CD14-positive monocyte (primary cell): ENCODE measurements at places on chromosomes 4 and X.

GRCh38 chr4:96003951-96004740 lies 164.3 kb downstream of the PDHA2 start:
- H3K4me3 ChIP-seq: no peak overlapping the region
- DNase-seq: no peak
- H3K27me3 ChIP-seq: no peaks in the 10 kb centered on the region
- H3K4me1 ChIP-seq: no peaks in the 10 kb centered on the region
- H3K36me3 ChIP-seq: no peaks in the 10 kb centered on the region

- no peak overlapping the region for H3K27ac ChIP-seq
- H3K4me1 ChIP-seq: no peaks in the 10 kb centered on the region
- no peaks in the 10 kb centered on the region for H3K36me3 ChIP-seq
These were observed 164.0 kb upstream of the MBNL3 start for GRCh38 chrX:132652871-132653270.

DNA sequence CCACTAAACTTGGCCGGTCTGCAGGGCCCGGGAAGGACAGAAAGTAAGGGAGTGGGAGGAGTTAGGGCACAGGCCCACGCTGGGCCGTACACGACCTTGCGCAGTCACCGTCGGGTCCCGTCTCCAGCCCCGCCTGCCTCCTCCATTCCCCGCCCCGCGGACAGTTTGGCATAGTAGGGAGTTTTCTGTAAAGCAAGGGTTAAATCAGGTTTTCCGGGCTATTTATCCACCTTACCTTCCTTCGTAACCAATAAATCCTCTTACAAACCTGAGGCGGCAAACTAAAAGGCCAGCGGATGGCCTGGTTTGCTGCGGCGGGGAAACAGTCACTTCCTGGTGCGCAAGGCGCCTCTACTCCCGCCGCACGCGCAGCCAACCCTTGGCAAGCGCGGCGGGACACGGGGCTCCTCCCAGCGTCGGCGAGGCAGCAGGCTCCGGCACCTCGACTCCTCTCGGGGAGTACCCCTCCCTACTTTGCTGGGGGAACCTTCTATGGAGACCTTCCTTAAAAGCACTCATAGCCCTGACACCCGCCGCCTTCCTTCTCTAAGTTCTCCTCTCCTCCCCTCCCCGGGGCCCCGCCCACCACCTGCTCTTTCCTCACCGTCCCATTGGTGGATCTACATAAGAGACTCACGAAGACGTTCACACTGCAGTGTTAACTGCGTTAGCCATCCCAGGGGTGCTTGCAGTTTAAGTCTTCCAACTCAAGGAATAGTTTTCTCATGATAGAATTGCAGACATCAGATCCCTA lies at the start of gene TRMT2B:
Gene TRMT2B, minus strand, starts transcription at position 563 of the 754 bp plus-strand sequence. CDS start 9,822 bp downstream, outside the sequence.
- H3K4me3 ChIP-seq: peak within 1 kb of the TSS; percentile 66
- H3K4me1 ChIP-seq: peaks cover 8% of the 10 kb centered on the region
- H3K27ac ChIP-seq: peak within 1 kb of the TSS; percentile 92
- H3K36me3 ChIP-seq: no peaks in the 10 kb centered on the region
- no peaks in the 10 kb centered on the region for H3K27me3 ChIP-seq
- peak; percentile 64 for DNase-seq

DNA sequence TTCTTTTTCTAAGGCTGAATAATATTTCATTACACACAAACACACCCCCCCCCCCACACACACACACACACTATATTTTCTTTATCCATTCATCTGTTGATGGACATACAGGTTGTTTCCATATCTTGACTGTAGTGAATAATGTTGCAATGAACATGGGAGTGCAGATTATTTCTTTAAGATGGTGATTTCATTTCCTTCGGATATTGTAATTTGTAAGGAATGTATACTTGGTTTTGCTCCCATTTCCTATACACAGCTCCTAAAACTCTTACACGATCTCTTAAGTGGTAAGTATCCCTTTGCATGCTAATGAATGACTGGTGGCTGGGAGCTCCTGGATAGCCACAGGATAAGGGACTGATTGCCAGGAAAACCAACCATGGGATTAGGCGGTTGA lies 14.7 kb upstream of the RBMXL3 start:
- no peak for DNase-seq
- H3K27ac ChIP-seq: no peak overlapping the region
- no peaks in the 10 kb centered on the region for H3K36me3 ChIP-seq
- H3K4me3 ChIP-seq: no peak overlapping the region
- H3K4me1 ChIP-seq: no peaks in the 10 kb centered on the region

- no peak overlapping the region for H3K4me3 ChIP-seq
- no peaks in the 10 kb centered on the region for H3K36me3 ChIP-seq
- no peak for DNase-seq
- no peak overlapping the region for H3K27ac ChIP-seq
These were observed 1.6 kb upstream of the REELD1 start for GRCh38 chr4:146212781-146213180.

DNA sequence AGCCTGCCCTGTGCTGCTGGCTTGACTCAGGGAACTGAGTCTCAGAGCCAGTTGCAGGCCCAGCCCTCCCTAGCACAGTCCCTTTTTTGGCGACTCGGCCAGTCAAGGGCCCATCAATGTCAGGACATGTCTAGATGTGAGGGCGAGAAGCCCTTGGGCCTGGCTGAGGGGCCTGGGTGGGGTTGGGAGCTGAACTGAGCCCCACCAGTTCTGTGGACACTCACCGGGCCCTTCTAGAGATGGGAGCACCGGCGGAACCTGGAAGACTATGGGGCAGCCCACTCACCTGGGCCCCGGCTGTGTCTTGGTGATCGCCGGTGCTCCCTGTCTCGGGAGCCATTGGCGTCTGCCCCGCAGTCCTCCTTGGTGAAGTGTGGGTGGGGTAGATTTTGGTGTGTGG lies 245.9 kb downstream of the AFAP1 start:
- no peak overlapping the region for H3K4me3 ChIP-seq
- no peak overlapping the region for H3K27ac ChIP-seq
- no peaks in the 10 kb centered on the region for H3K27me3 ChIP-seq
- DNase-seq: no peak

DNA sequence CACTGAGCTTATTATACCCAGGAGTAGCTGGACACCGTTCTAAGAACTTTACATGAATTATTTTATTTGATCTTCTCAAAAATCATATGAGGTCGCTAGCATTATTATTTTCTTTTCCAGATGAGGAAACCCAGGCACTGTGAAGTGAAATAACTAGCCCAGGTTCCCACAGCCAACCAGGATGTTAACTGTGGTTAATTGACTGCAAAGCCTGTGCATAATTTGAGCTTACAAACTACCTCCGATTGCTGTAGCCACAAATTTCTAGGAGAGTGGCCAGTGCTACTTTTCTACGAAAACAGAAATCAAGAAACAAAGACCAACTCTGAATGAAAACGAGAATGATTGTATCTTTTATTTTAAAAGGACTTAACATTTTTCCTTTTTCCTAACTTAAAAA lies 27.2 kb downstream of the SPRY1 start:
- DNase-seq: no peak
- no peaks in the 10 kb centered on the region for H3K36me3 ChIP-seq
- no peak overlapping the region for H3K4me3 ChIP-seq
- peaks cover 20% of the 10 kb centered on the region for H3K4me1 ChIP-seq

GRCh38 chrX:112761242-112762207 lies 79.1 kb downstream of the AMOT start:
- H3K27me3 ChIP-seq: no peaks in the 10 kb centered on the region
- H3K4me3 ChIP-seq: no peak overlapping the region
- peak; percentile 24 for DNase-seq
- no peak overlapping the region for H3K27ac ChIP-seq
- no peaks in the 10 kb centered on the region for H3K36me3 ChIP-seq

DNA sequence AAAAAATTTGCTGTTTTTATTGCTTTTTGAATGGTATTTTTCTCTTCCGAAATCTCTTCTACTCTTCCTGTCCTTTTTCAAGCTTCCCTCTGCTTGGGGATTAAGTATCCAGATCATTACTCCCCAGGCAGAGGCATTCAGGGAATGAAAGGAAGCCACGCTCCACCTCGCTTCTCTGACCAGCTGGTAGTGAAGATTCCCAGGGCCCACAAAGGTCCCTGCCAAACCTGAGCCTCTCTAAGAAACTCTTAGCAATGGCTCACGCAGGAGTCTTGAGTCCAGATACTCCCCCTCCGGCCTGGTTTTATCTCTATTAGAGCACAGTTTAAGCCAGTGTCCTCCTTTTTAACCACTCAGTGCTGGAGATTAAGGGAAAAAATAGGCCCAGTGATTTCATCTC lies 51.4 kb upstream of the SOD3 start:
- H3K4me3 ChIP-seq: no peak overlapping the region
- H3K36me3 ChIP-seq: no peaks in the 10 kb centered on the region
- DNase-seq: no peak
- no peaks in the 10 kb centered on the region for H3K4me1 ChIP-seq

GRCh38 chr4:186036976-186037581 lies 31.9 kb upstream of the TLR3 start:
- no peak overlapping the region for H3K27ac ChIP-seq
- H3K27me3 ChIP-seq: no peaks in the 10 kb centered on the region
- H3K4me1 ChIP-seq: no peaks in the 10 kb centered on the region
- DNase-seq: no peak

DNA sequence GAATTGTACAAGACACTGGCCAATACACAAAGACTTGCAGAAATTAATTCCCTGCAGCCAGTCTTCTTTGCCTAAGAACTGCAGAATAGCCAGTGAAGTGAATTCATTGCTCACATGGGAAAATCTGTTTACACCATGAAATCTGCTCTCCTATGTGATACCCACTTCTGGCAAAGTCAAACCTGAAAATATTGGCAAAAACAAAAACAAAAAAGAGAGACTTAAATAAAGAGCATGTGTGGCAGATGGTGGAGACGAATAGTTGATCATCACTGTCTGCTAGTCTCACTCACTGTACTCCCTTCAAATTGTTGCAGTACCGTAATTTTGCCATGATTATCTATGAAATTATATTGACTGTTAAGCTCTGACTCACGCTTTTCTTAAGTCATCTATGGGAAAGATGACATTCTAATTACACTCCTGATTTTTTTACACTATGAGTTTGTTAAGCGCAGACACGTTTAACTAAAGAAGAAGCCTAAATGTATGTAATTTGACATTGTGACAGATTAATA lies 406.8 kb downstream of the PCDH7 start:
- no peak overlapping the region for H3K27ac ChIP-seq
- no peaks in the 10 kb centered on the region for H3K27me3 ChIP-seq
- H3K4me3 ChIP-seq: no peak overlapping the region
- no peaks in the 10 kb centered on the region for H3K36me3 ChIP-seq
- DNase-seq: no peak

- H3K4me1 ChIP-seq: no peaks in the 10 kb centered on the region
- peaks cover 24% of the 10 kb centered on the region for H3K36me3 ChIP-seq
- no peak overlapping the region for H3K4me3 ChIP-seq
- H3K27ac ChIP-seq: no peak overlapping the region
These were observed 83.5 kb downstream of the ZNF674 start for GRCh38 chrX:46461660-46462191.

DNA sequence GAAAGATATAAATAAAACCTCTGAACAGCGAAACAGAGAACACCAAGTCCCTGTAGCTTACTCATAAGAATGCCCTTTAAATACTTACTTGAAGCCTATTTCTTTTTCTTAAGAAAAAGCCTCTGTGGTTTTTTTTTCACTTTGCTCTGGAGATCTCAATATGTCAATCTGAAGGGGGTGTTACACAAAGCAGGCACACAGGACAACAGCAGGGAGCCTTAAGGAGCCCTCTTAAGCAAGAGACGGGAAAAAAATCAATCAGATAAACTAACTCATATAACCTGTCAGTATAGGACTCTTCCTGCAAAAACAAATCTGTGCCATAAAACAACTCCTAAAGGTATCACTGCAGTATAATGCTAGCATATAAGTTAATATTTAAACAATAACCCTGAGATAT lies 611.1 kb upstream of the ATOH1 start:
- no peak overlapping the region for H3K4me3 ChIP-seq
- no peaks in the 10 kb centered on the region for H3K36me3 ChIP-seq
- no peaks in the 10 kb centered on the region for H3K27me3 ChIP-seq
- H3K27ac ChIP-seq: no peak overlapping the region

GRCh38 chrX:80335062-80335830 lies 85.0 kb upstream of the TENT5D start:
- DNase-seq: no peak
- no peaks in the 10 kb centered on the region for H3K36me3 ChIP-seq
- H3K27me3 ChIP-seq: no peaks in the 10 kb centered on the region
- peak overlapping the region; percentile 7 for H3K4me3 ChIP-seq
- H3K4me1 ChIP-seq: no peaks in the 10 kb centered on the region

DNA sequence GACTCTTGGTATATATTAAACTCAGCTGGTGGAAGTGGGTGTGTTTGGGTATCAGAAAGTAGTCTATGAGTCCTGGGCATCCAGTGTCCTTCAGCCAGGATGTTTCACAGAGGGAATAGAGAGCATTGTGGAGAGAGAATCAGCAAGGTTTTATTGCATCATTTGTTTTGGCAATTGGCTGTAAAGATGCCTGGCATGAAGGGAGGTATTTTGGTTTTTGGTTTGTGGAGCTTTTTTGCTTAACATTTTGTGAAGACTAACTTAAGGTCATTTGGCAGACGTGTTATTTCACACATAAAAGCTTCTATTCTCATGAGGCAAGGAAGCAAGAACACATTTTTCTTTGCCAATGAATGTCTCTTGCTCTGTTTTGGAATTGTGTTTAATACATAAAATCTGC lies 71.1 kb downstream of the DCLK2 start:
- H3K4me1 ChIP-seq: no peaks in the 10 kb centered on the region
- no peaks in the 10 kb centered on the region for H3K27me3 ChIP-seq
- no peak overlapping the region for H3K27ac ChIP-seq
- no peak for DNase-seq

DNA sequence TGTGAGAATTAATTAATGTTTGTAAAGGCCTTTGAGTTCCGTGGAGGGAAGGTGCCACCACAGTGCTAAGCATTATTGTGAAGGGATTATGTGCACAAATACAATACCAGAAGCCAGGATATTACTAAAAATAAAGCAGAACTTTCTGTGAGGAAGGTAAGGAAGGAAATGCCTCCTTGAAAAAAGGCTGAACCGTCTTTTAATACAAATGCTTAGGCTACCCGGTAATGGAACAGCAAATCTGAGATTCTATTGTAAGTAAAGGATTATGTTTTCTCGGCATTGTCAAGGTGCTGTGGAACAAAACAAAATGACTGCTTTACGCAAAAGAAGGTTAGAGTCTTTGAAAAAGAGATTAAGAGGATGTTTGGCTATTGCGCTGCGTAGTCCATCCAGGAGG lies 57.9 kb upstream of the SPRY1 start:
- no peak for DNase-seq

- no peaks in the 10 kb centered on the region for H3K36me3 ChIP-seq
- H3K4me1 ChIP-seq: no peaks in the 10 kb centered on the region
- no peak overlapping the region for H3K4me3 ChIP-seq
- DNase-seq: no peak
- no peaks in the 10 kb centered on the region for H3K27me3 ChIP-seq
These were observed 147.0 kb upstream of the LEF1 start for GRCh38 chr4:108315694-108316093.

DNA sequence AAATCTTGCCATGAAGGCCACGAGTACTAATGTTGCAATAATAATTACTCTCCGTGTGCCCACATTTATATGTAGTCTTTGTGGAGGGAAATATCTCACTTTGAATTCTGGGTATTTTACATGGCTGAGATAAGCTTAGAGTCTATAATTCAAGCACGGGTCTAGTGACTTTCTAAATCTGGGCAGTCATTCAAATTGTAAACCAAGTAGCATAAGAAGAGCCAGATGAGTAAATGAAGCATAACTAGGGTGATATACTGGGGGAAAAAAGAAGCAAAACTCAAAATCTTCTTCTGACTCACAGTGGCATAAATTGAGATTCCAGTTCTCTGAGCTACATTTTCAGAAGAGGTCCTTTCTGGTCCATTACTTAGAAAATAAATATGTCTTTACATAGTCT lies 53.0 kb downstream of the MAPK10 start:
- no peak overlapping the region for H3K4me3 ChIP-seq
- no peak for DNase-seq
- no peaks in the 10 kb centered on the region for H3K4me1 ChIP-seq
- no peak overlapping the region for H3K27ac ChIP-seq
- H3K27me3 ChIP-seq: no peaks in the 10 kb centered on the region
